ENCODE measurements at places on chromosomes 2 and 18.

DNA sequence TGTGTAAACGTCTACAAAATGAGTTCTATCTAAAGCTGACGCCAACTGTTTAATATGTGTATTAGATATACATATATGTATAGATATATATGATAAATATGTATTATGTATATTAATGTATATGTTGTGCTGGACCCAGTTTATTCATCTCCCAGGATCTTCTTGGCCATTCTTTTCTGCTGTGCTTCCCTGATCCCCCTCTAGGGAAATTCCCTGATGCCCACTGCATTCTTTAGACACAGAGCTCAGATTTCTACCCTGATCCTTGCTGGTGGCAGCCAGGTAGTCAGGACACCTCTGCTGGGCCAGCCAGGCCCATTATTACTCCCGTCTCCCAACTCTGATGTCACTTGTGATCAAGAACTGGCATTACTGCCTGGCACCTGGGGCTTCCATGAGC is 292.0 kb downstream of the PTPRM start:
- DNase-seq: no peak

- no peak for DNase-seq
Observed at GRCh38 chr2:170974304-170974993, 45.4 kb downstream of the GORASP2 start.

DNA sequence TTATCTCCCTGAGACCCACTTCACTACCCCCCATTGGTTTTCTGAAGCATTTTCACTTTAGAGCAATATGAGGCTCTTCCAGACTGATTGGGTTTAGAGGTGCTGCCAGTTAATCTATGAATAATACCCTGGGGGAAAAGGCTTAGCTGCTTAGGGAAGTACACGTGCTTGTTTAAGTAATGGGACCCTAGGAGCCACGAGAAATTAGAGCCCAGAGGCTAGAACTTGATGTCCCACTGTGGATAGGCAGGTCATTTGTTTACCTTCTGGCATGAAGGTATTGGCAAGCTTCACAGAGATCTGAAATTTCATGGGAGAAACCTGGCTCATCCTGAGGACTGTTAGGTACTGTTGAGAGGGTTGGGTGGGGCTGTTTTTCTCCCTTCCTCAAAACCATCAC is 59.7 kb downstream of the CLIP4 start:
- DNase-seq: no peak

GRCh38 chr2:26745609-26746327 is 18.3 kb upstream of the SLC35F6 start:
- DNase-seq: peak; percentile 32

- DNase-seq: no peak
Observed at GRCh38 chr2:33645861-33646260, 46.8 kb upstream of the FAM98A start.

DNA sequence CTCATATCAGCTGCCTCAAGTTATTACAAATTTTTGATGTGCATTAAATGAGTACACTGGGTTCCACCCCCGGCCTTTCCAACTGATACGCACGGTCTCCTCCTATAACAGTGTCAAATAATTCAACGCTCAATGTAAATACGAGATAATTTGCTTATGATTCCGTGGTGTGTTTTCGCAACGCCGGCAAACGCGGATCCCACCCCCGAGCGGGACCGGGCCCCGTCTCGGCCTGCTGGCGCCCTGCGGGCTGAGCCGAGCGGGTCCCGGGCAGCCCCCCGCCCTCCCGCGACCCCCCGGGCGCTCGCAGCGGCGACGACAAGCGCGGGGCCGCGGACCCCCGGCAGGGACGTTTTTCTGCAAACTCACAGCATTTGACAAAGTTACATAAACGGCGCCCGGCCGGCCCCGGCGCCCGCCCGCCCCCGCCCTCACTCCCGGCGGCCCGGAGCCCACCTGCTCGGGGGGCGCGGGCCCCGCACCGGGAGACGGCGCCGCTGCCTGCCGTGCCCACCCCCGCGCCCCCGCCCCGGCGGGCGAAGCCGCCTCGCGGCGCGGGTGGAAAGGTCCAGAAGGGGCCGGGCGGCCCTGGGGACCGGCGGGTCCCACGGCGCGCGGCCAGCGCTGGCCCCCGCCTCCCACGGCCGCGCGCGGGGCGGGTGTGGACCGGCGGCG is 762 bp downstream of the HDAC4 start:
- DNase-seq: no peak

DNA sequence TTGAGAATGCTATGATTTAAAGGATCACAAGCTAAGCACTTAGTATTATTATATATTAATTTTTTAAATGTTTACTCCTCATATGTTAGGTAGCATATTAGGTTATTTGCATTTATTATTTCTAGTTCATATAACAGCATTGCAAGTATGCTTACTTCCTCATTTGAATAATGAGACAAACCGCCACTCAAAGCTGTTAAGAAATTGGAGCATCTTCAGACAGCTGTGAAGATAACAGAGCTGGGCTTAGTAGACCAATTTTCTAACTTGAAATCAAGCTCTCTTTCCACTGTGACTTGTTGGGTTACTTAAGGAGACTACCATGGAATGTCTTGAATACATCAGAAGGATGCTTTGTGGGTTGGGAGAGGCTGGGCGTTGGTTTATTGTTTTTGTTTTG is 139.3 kb downstream of the ASXL3 start:
- no peak for DNase-seq

DNA sequence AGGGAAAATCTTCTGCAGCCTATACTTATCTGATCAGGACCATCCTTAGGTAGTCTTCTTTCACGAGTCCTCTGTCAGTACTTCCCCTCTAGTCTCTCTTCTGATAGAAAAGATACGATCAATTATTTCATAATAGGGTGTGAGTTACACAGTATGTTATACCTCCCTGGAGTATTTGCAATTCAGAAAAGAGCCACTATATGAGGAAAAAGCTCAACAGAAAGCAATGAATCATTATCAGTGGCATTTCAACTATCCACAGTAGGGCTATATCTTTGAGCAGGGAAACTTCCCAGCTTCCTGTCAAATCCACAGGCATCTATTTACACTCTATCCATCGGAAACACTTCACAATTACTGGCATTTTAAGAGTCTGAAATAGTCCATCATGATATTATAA is 105.3 kb upstream of the ACVR2A start:
- DNase-seq: no peak

GRCh38 chr2:224584785-224585210 is 365 bp downstream of the CUL3 start:
- DNase-seq: no peak

- DNase-seq: no peak
Observed at GRCh38 chr2:16102358-16102975, 162.1 kb downstream of the MYCN start.

- DNase-seq: no peak
Observed at GRCh38 chr2:61091485-61091884, 25.8 kb downstream of the SANBR start.

DNA sequence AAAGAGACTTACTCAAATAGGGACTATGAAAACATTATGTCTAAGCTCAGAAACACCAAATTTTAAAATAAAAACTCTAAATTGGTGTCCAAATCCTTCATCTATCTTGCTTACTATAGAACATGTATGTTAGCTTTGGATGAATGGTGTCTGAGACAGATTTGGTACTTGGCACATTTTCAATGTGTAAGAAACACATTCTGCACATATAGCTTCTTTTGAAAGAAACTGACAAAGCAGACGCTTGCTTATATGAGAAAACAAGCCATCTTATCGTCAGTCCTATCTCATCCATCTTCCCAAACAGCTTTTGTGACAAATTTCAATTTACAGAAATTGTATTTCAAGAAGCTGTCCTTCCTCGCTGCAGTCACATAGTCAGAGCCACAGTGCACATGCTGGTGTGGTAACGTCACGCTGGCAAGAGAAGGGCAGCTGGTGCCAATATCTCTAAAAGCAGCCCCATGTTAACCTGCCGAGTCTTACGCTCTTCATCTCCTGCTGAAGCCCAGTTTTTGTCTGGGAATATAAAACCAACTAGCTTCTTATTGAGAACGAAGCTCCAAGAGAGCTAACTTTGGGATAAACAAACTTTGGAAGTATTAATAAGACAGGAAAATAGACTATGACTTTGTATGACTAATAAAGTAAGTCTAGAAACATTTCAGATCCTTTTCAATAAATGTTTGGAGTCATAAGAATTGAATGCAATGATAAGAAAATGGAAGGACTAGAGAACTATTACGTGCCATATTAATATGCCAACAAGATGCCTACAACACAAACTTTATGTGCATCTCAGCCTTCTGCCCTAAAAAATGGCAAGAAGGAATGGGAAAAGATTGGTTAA is 74.9 kb upstream of the TFCP2L1 start:
- no peak for DNase-seq

- DNase-seq: no peak
Observed at GRCh38 chr2:172460780-172461201, 33.4 kb downstream of the ITGA6 start.
